ENCODE measurements at places on chromosomes 7 and 10.
A peak's percentile ranks its signal among the peaks of the same experiment; 100 is the strongest.

DNA sequence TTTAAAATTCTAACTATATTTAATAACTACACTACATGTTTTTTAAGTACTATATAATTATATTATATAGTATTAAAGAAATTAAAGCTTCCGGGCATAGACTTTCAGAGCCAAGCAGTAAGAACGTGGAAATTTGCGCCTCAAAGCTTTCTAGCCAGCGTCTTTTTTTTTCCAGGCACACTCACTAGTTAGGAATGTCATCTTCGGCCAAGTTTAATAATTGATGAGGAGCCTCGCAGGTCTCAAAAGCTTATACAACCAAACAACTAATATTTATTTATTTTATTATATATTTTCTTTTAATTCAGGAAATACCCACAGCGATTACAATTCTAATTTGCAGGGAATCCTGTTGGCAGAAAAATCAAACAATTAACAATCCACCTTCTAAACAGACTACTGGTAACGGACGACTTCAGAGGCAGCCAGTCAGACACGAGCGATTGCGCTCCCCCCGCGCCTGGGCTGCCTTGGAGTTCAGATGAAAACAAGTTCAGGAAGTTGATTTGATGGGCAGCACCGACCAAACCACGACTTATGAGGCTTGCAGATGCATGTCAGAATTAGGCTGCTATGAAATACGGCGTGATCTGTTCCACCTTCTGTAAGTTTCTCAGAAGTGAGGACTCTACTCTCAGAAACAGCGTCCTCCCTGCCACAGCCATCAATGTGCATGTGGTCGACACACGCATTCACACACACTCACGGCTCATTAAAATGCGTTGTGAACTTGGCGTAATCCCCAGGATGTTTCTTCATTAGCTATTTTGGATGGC, 431.8 kb upstream of the MGMT start:
- DNase-seq = no peak

DNA sequence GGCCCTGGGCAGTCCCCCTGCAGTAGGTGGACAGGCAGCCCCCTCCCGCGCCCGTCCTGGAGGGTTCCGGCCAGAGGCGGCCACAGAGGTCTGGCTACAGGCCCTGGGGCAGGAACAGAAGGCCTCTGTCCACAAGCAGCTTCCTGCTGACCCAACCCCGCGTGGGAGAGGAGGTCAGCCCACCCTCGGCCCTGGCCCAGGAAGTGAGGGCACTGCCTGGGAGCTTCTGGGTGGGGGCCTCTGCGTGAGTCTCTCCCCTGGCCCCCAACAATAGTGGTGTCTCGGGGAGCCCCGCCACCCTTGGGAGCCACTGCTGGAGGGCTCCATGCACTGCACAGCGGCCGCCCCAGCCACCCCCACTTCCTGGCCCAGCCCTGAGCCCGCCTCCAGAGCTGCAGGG, 4.7 kb downstream of the MICALL2 start:
- DNase-seq = no peak

GRCh38 chr10:26821699-26822570, 38.8 kb downstream of the ABI1 start:
- DNase-seq = peak; percentile 40

DNA sequence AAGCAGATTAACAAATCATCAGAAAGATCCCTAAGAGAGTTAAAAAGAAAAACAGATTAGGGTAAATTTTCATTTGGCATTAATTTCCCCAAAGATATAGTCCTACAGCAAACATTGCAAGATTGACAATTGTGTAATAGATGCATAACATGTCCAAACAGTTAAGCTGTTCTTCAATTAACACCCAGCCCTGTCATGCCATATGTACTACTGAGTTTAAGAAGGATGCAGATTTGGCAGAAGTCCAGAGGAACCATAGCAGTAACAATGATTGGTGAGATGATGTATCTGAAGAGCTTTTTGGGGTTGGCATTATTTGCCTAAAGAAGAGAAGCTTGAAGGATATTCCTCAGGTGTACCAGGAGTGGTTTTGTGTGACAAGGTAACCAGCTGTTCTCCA, 287.6 kb downstream of the LRMDA start:
- DNase-seq = no peak

DNA sequence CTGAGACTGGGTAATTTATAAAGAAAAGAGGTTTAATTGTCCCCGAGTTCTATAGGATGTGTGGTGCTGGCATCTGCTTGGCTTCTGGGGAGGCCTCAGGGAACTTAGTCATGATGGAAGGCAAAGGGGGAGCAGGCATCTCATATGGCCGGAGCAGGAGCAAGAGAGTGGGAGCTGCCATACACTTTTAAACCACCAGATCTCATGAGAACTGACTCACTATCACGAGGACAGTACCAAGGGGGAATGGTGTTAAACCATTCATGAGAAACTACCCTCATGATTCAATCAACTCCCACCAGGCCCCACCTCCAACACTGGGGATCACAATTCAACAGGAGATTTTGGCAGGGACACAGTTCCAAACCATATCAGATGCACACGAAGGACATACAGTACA, 199.9 kb upstream of the DPP6 start:
- no peak for DNase-seq

DNA sequence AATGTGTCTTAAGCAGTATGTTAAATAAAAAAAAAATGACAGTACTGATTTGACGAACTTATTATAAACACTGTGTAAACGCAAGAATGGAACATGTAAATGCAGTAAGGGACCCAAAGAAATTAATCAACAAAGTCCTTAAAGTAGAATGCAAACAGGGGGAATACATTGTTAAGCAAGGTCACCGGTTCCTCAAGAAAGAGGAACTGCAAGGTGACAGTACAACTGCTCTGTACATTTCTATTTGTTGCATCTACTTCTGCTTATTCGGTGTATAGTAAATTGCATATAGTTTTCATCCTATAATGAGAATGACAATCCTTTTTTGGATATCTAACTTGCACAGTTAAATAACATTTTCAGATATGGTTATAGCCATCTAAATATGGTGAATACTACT, 387.0 kb upstream of the SEMA3D start:
- DNase-seq = no peak

DNA sequence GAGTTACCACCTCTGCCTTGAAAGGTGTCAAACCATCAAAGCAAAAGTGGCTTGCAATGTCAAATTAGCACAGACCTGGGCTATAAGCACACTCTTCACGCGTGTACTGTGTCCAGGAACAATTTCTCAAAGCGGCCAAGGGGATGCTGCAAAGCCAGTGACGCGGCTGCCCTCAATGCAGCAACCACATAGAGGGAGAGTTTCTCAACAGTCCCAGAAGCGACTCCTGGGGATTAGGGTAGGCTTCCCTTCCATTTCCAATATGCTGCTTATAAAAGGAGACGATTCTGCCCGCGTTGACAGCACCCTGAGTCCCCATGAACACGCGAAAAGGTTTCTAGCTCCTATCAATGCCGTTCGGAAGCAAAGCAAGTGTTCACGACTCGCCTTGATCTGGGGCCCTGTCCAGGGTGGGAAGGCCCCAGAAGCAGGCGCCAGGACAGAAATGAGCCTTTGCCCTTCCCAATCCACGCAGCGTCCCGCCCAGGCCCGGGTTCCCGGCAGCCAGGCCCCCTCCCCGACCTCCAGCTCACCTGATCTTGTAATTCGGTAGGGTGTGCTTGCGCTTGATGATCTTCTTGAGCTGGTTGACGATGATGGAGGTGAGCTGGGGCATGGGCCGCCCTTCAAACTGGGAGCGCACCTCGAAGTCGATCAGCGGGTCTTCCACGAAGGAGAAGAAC, 1.3 kb downstream of the PDZD8 start:
- peak; percentile 61 for DNase-seq
